ENCODE measurements at places on chromosomes 13 and 19.

DNA sequence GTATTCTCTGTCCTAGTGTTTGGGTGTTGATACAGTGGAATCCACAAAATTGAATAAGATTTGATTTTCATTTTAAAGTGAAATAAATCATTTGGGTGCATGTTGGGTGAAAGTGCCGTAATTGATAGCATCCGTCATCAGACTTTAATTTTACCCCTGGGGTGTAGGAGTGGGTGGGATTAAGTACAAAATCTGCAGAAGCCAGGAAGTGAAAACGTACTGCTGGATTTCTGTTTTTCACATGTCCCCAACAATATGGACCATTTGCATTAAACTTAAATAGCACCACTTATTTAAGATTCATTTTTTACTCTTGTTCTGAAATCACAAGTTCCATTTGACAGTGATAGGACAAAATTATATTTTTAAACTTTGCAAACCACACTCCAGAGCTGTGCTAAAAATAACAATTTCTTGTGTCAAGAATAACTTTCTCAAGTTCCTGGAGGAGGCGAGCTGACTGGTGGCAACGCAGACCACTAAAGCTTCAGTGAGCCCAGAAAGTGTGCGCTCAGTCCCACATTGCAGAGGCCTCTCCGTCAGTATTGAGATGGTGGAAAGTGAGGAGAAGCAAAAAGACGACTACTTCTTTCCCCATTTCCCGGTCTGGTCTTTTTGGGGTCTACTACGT lies 71.3 kb downstream of the ARHGEF7 start:
- no peak for DNase-seq

DNA sequence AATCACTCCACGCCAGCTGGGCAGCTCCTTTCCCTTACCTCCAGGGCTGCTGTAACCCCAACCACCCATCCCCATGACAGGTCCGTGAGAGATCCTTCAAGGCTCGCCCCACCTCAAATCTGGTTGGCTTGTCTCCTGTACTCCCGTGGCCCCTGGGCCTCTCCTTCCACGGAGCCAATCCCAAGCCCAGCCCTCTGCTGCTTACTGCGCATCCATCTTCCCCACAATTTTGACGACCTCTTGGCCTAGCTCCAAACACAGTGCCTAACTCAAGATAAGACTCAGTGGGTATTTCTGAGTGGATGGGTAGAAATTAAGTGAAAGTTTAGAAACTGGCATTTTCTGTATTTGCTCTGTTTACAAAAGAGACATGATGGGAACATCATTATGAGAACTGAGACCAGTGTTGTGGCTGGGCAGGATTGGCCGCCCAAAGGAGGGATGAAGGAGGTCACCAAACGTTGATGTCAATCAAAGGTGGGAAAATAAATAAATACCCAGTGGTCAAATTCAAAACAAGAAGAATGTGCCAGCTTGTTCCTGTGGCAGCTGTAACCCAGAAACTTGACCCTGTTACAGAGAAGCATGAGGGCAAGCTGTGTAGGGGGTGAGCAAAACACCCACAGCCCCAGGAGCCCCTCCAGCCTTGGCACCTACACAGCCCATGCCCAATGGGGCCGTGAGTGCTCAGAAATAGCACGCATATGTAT lies 162.2 kb downstream of the ABCC4 start:
- no peak for DNase-seq

GRCh38 chr19:23996549-23996948 lies 81.9 kb downstream of the ZNF726 start:
- no peak for DNase-seq

- DNase-seq: no peak
Measured at GRCh38 chr19:34066007-34066643, 106.2 kb upstream of the LSM14A start.

- DNase-seq: no peak
Measured at GRCh38 chr13:86403181-86403580, 604.0 kb upstream of the SLITRK6 start.

DNA sequence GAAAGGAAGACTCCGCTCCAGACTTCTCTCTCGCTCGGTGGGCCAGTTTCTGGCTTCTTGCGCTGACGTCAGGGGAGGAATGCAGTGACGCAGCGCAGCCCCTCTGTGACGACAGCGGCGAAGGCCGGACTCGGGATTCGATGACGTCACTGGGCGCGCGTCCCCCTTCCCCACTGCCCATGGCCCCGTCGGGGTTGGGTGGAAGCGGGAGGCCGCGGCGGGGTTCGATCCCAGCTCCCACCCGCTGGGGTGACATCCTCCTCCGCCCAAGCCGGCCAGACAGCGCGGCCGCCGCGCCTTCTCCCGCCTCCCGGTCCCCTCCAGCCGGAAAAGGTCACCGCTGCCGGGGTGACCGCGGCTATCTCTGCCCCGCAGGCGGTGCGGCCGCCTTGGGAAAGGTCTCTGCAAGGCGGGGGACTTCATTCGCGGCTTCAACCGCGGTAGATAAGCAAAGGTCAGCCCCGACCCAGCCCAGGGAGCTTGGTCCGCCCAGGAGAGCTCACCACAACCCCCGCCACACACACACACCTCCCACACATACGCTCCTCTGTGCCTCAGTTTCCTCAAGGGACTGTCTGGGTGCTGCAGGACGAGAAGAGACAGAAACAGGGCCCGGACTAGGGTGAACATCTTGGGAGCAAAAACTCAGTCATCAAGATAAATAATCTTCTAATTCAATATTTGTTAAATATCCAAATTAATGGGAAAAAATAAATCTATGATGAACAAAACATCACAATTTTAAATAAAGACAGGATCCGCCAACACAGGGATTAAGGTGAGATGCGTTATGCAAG lies 844 bp upstream of the RFX1 start:
- no peak for DNase-seq

DNA sequence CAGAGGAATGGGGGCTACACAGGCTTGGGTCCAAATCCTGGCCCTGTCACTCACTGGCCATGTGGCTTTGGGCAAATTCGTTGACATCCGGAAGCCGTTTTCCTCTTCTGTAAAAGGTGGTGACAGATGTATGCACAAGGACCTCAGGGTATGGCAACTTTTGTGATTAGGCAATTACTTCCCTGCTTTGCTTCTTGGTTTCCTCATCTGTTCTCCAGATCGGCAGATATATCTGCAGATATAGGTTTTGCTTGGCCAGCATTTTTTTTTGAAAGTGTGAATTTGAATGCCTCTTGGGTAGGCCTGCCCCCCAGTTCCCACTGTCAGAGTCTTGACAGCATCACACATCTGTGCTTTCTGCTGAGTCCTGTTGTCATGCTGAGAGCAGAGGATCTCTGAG lies 17.7 kb downstream of the TMEM272 start:
- DNase-seq: no peak

GRCh38 chr13:25192936-25193335 lies 20.8 kb upstream of the AMER2 start:
- no peak for DNase-seq

DNA sequence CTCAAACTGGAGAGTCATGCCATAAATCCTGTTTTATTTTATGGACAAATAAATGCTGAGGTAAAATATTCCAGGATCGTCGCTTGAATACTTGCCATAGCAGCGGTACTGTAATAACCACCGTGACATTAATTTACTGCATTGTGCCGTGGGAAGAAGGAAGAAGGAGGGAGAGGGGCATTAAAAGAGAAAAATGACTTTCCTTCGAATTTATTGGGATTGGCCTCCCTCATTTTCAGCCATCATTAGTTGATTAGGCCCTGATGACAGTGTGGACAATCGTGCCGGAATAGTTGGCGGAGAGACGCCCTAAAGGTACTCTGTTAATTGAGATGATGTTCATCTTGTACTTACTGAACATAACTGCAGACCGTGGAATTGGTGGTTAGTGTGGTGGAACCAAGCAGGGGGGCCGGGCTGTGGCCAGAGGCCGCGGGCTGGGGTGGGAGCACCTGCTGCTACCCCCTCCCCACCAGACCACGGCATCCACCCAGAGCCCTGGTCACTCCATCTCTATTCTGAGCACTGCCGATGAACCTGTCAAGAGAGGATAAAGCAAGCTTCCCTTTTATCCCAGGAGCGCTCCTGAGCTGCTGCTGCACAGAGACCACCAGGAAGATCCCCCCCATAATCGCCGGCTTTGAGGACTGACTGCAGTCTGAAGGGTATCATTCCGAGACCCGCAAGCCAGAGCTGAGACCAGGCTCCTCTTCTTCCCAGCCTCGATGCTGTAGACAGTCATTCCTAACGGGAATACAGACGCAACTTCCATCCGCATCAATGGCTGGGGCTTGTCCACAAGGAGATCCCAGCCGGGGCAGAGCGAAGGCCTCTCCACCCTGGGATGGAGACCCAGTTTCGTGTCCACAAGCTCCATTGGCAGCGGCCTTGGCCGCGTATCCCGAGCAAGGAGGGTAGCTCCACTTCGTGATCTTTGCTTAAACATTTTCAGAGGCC lies 168.3 kb upstream of the TSHZ3 start:
- no peak for DNase-seq

GRCh38 chr19:15062036-15062435 lies 12.8 kb downstream of the CASP14 start:
- no peak for DNase-seq

Measured in activated naive CD4-positive, alpha-beta T cell treated with anti-CD3 and anti-CD28 coated beads, Interleukin-2, amount 10 ng/mL, durations not matched to agents 7 days and 5 days (primary cell).